Omental fat pad (tissue), 4 donors: ENCODE measurements at places on chromosomes 2 and 18. TPM values are rescaled to one million over a fixed set of nuclear protein-coding genes. Genes with fewer than 3 reads are reported as not detected.

DNA sequence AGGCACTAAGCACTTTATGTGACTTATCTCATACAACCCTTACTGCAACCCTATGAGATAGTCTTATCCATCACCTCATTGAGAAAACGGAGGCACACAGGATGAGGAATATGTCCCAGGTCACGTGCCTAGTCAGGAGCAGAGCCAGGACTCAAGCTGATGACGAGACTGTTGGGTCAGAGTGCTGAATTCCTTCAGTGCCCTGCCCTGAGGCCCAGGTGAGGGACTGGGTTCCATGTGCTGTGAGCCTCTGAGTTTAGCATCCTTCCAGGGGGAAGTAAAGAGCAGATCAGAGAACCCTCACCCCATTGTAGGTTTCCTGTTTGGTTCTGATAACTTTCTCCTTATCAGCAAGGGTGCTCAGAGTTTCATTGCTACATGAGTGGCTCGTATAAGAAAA lies 11.7 kb upstream of the EDAR start:
- DNase-seq: no peak

DNA sequence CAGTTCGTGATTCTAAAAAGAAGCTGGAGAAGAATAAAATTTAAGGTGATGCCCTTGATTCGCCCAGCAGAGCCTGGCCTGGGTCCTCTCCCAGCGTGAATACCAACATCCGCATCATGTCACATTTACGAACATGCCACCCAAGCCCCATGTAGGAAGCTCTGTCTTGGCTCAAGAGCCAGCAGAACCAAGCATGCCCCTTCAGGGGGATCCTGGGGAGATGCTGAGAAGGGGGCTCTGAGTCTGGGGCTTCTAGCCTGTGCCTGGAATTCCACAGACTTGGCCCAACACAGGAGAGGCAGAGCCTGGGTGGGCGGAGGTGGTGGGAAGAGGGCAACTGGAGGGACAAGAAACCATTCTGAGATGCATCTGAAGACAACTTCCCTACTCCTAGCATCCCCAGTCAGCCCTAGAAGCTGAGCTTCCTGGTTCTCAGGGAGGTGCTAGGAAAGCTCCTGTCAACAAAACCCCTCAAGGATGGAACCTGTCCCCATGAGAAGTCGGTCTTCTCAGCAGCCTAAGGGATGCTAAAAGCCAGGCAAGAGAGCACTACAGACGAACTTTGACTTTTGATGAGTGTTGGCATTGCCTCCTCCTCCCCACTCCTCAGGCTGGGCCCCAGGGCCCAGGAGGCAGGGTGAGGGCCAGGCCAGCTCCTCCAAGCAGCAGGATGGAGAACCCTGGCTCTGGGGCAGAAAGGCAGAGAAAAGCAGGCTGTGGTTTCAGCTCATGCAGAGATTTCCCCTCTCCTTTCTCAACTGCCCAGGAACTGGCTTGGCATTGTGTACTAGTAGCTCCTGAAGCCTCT lies 57.9 kb downstream of the POLR1A start:
- DNase-seq: no peak

GRCh38 chr2:48428449-48428848 lies 101.5 kb upstream of the STON1 start:
- no peak for DNase-seq

- no peak for DNase-seq
These were observed 25.2 kb downstream of the NUP35 start for GRCh38 chr2:183149489-183149888.

DNA sequence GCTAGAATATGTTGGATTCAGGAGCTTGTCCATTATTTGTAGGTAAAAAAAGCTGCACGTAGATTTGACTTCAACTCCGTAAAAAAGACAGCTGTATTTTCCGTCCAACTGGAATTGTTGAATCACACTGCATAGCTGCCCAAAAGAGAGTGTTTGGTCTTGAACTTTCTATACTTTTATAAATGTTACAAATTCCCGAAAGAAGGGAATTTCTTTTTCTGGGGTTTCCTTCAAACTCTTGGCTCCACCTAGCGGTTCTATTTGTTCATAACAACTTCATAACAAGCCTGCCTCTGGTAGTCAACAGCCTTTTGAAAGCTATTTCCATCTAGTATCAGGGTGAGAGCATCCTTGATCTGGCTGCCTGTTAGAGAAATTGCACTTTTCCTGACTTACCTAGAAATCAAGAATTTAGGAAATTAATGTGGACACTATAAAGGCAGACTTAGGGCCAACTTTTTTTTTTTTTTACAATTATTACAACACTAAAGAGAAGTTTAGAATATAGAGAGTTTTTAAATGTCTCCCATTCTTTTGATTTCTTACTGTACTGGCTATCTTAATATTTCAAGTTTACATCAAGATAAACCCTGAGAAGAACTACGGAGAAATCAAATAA lies 48.1 kb downstream of the TMEM185B start:
- no peak for DNase-seq

The INSIG2 gene
- 15.9 TPM for total RNA-seq

DNA sequence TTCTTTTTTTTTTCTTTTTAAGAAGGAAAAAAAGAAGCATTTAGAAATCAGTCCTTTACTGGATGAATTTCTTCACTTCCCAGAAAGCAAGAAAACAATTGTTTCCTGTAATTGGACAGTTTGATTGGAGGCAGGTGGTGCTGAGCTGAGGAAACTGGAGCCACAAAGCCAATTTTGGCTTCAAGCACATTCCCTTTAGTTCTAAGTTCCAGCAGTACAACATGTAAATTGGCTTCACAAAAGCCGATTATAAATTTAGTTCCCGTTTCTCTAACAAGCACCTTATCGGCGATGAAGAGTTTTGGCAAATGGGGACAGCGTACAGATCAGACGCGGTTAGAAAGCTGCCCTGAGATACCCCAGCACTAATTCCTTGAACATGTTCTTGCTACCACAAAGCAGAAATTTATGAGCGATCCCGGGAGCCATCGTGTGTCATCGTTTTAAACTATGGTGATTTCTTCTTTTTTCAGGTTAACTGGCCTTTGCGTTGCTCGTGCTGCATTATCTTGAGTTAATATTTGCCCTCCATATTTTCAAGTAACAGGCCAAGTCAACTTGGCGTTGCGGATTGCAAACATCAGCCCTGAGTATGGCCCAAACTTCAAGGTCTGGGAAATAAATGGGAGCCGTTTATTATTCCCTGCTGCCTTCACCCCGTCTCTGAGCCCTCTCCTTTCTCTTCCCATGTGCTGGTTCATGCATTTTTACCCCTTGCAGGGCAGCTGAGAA lies 190.4 kb upstream of the ID2 start:
- DNase-seq: no peak

DNA sequence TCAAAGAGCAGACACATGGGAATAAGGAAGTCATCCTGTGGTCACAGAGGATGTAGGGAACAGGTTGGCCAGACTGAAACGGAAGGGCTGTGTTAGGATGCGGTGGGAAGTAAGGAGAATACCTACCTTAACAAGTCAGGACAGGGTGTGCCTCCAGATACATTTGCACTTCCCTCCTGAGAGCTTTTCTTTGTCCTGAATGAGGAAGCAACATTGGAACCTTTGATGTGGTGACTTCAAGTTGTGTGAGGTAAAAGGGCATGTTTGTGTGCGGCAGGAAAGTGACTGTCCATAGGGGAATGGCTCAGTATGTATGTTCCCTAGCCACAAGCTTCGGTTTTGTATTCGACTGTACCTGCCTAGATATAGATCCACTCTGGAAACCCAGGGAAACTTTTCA lies 24.9 kb upstream of the LRRTM1 start:
- no peak for DNase-seq

DNA sequence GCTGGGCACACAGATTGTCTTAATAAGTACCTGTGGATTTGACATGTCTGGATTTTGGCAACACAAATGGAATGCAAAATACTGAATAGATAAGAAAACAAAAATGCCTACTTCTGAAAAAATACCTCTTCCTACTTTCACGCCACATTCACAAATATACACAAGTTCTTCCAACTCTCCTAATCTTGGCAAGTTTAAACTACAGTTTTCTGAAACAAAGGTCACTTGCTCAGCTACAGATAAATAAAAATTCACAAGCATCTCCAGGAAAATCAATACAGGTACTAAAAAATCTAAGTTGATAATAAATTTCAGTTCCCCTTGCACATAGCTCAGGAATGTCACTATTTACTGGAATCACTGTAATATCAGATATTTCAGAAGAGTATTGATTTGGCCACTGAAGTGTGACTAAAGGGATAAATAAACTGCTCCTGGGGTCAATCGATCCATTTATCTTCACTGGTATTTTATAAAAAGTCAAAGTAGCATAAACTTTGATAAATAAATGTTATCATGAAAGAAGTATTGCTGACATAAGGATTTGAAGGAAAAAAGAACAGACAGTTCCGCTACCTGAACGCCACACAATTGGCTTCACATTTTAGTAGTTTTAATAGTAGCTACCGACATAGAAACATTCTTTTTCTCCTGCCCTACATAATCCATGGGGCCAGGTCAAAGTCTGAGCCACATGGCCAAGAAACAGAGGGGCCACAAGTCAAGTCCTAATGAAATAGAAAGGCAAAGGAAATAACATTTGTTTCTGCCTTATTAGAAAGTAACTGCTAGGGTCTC lies 243.1 kb downstream of the AFF3 start:
- no peak for DNase-seq

The ICA1L gene
- 13.4 TPM for total RNA-seq

- DNase-seq: no peak
These were observed 5.4 kb downstream of the IRS1 start for GRCh38 chr2:226794196-226794661.

- no peak for DNase-seq
These were observed 1.7 kb upstream of the SMAD2 start for GRCh38 chr18:47932190-47932589.

The HOXD9 gene
- total RNA-seq: 1.8 TPM

The SOWAHC gene
- 8.5 TPM for total RNA-seq

The IL36RN gene
- not detected for total RNA-seq

DNA sequence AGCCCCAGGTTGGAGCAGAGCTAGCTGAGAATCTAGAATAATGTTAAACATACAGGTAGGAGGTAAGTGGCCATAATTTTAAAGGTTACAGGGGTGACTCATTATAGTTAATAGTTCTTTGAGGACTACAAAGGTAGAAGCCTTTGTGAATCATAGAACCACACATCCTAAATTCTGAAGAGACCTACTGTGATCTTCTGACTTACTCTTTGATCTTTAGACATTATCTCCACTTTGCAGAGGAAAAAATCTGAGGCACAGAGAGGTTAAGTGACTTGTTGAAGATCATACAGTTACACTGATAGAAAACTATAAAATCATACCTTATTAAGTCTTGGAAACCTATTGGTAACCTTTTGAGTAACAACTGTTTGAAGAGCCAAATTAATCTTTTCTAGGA lies 1051.3 kb upstream of the NRXN1 start:
- no peak for DNase-seq

GRCh38 chr2:126863336-126864015 lies 35.2 kb upstream of the TEX51 start:
- DNase-seq: no peak

The PLCL1 gene
- total RNA-seq: 21.8 TPM
